ENCODE measurements at places on chromosomes 16 and 17.

DNA sequence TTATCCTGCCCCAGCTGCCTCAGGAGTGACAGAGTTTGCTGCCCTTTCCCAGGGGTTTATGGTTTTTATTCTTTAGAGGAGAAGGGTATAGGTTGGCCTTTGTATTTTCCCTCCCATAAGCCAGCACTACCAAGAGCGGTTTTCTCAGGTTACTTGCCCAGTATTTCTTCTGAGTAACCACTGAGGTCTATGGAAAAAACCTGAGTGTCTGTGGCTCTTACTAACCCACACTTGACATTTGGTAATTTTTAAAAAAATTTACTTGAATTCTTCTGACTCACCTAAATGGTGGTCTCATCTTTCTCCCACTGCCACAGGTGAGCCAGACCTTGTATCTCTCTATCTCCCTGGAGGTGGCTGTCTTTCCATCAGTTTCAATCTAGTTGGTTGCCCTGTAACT lies 6.0 kb downstream of the SLC7A6 start:
- no peak for DNase-seq

GRCh38 chr16:48369765-48370164 lies 15.4 kb downstream of the SIAH1 start:
- no peak for DNase-seq

- DNase-seq: no peak
Observed at GRCh38 chr16:4411684-4412083, 4.7 kb downstream of the CORO7 start.

DNA sequence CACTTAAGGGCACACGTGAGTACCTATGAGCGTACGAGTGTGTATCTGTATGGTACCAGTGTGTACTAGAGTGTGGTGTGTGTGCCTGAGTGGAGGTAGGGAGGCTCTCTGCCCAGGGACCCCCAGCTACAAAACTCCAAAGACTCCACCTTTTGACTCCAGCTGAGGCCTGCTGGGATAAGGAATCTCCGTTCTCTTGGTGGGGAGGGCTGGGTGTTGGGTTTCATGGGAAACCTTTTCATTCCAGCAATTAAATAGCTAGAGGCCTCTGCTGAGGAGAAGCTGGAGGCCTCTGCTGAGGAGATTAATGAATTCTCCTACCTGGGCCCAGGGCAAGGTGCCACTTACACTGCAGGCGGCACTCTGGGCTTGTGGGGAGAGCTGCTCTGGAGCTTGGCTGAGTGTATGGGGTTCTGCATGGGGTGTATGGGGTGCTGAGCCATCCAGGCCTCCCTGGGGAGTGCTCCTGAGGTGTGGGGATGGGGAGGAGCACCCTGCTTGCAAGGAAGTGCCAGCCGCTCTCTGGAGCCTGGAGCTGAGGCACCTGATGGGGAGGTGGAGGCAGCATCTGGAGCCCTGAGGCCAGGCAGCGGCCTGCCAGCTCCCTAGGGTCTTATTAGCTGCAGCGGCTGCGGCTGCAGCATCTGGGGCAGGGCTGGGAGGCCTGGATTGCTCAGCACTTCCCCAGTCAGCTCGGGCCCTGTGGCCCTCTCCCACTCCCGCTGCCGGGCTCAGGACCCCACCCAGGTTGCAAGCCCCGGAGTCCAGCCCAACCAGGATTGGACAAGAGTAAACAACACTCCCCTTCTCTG lies 4.6 kb downstream of the ANKRD13B start:
- no peak for DNase-seq

- DNase-seq: peak; percentile 31
Observed at GRCh38 chr16:21685034-21685455, 21.3 kb downstream of the OTOA start.

GRCh38 chr17:75850928-75851692 lies 4.0 kb downstream of the WBP2 start:
- no peak for DNase-seq

DNA sequence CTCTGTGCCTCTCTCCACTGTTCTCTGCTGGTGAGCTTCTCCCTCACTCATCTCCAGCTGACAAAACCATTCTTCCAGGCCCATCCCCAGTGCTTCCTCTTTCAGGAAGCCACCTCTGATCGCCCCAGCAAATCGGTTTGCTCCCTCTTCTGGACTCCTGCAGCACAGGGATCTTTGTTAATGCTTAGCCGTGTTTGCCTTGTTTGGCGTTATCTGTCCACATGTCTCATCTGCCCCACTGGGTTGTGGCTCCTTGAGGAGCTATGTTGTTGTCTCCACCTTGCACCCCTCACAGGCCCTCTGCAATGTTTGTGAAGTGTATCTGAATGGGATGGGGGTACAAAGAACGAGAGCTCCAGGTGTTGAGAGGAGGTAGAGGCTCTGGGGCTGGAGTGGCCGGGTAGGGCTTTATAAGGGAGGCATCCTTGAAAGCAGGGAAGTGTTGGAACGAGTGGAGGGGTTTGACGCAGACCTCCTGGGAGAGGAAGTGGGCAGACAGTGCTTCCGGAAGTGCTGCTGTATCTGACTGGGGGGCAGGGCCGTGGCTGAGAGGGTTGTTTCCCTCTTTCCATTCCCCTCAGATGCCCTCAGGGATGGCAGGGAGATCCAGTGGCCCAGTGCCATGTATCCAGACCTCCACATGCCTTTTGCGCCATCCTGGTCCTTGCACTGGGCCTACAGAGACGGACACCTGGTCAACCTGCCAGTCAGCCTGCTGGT lies 27.8 kb downstream of the CASKIN2 start:
- DNase-seq: no peak

DNA sequence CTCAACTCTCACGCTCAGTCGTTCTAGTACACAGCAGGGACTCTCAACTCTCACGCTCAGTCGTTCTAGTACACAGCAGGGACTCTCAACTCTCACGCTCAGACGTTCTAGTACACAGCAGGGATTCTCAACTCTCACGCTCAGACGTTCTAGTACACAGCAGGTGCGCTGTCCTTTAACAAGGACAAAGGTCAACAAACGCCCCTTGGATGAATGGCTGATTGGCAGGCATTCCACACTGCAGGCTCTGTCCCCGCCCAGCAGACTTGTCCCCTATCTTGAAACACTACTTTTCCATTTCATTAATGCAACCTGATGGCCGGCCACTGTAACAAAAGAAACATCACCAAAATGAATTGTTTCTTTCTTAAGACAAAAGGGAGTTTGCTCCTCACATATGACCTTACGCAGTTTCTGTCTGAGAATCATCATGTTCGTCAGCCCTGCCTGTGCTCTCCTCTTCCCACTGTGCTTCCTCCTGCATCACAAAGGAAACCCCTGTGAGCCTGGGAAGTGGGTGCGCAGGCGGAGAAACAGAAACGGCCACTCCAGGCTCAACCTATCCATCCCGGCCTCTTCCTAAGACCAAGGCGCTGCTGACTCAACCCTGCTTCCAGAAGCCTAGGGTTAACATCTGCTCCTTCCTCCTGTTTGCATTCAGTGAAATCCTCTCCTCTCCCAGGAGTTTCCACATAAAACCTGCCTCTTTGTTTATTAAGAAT lies 59.8 kb downstream of the ANKRD11 start:
- no peak for DNase-seq

DNA sequence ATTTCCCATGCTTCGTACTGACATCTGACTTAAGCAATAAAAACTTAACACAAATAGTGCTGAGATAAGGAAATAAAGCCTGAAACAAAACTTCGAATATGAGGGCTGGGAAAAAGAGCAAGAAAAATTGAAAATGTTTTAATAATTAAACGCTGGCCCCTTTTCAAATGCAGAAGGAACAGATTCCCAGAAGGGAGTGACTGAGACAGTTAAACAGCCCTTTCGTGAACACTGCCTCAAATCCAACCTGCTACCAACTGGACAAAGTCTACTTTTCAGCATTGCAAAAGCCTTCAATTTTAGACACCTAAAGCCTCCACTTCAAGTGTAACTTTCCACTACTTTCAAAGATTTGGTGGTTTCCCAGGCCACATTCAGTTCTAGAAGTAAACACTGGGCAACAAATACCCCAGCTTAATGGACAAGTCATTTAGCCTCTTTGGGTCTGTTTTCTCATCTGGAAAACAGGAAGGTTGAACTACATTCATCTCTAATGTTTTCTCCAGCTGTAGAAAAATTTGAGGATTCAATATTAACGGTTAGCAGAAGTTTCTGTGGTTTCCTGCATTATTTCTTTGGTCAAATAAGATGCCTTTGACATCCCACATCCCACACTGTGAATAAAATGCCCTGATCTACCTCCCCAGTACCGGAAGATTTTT lies 11.8 kb downstream of the RFFL start:
- DNase-seq: peak; percentile 22

GRCh38 chr17:2892305-2892971 lies 96.2 kb downstream of the RAP1GAP2 start:
- DNase-seq: no peak

GRCh38 chr16:70430667-70431536 lies 8.0 kb downstream of the ST3GAL2 start:
- no peak for DNase-seq

Data from HuH-7 (cell line).